ENCODE measurements at places on chromosomes 7 and 10.

GRCh38 chr10:21363731-21364104, 161.8 kb downstream of the SKIDA1 start:
- DNase-seq: no peak

DNA sequence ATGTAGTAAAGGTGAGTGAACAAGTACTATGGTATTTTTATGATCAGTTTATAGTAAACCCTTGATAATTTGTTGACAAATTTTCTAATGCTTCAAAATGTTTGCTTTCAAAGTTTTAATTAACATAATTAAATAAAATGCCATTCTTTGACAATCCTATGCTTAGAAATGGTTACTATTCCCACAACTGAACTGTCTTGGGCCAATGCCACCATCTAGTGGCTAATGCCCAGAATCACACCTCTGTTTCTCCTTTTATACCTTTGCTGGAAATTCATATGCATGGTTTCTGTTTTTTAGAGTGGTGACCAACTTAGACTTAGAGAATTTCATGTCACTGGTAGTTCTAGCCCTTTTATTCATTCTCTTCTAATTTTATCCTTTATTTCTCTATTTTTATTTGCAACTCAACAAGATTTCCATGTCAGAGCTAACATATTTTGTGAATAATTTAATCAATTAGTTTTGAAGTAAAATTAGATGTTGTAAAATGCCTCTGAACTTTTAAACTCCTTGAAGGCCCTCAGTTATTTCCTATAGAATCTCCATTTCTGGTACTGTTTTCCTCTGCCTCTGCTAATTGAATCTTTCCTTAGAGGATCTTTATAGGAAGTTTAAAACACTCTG, 31.1 kb downstream of the PCGF5 start:
- no peak for DNase-seq

- no peak for DNase-seq
These were observed 108.2 kb upstream of the PCBD1 start for GRCh38 chr10:70996549-70996948.

DNA sequence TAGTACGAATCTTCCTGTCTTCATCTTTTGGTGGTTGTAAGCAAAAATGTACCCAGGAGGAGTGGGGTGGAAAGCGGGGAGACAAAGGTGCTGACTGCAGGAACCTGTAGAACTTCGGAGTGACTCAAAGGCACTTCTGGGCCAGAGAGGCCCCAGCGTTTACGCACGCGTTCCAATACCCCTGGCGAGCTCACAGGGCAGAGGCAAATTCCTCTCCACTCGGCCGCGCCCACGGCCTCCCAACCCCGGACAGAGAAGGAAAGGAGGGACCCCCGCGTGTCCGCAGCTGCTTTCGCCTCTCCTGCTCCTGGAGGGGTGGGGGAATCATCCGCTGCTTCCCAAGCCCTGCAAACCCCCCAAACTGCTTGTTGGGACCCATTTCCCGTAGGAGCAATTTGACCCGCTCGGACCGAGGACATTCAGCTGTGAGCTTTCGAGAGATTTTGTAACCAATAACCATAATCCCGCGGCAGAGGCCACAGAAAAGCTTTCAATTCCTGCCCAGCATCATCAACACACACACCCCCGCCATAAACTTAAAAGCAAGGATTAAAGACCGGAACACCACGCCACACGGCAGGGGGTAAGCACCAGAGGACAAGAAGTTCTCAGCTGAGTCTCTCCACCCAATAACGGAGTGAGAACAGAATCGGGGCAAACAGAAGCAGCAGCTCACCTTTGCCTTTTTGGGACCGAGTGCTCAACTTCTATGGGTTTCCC, 2.3 kb downstream of the IGF2BP3 start:
- DNase-seq: no peak

DNA sequence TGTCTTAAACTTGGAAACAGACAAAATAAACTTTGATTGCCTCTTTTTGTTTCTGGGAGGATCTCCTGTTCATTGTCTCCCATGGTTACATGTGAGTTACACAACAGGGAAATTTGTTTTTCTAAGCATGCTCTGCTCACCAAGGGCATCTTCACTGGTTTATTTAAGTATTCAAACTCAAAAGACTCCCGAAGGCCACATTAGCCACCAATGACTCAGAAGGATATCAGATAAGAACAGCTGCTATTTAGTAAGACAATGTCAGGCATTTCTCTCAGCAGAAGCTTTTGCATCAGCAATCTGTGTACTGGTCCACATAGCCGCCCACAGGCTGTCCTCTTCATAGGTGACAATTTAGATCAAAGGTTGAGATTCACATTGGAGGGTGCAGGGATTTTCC, 19.3 kb downstream of the OR6B1 start:
- DNase-seq: no peak

GRCh38 chr7:52917982-52918578, 117.4 kb upstream of the POM121L12 start:
- no peak for DNase-seq

DNA sequence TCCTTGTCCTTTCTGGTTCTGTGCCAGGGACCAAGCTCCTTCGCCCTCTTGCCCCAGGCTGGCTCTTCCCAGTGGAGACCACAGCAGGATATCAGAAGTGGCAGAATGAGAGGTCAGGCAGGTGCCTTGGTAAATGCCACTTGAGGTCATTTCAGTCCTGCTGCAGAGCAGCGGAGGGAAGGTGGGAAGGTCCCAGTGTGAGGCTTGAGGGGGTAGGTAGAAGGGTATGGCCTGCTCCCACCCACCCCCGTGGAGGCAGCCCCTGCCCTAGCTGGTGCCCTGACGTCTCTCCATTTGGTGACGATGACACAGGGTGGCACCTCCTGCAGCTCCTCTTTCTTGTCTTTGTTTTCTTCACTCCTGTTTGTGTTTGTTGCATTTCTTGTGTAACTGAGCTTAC, 538.8 kb downstream of the TCERG1L start:
- DNase-seq: no peak

- no peak for DNase-seq
These were observed 180.0 kb downstream of the BTAF1 start for GRCh38 chr10:92103376-92104090.

DNA sequence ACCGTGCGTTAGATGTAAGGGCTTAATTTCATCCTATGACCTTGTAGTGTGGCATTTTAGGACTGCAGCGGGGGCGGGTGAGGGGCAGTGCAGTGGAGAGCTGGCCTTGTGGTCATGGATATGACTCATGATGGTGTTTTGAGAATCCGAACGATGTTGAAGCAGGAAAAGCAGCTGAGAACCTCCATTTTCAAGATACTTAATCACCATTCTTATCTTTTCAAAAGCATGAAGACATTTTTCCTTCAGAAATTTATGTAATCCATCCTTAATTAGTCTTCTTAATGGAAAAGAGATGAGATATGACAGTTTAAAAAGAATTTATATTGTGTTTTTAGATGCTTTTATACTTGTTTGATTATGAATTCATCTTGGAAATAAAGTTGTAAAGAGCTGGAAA, 9.6 kb downstream of the ATP5F1C start:
- DNase-seq: no peak

DNA sequence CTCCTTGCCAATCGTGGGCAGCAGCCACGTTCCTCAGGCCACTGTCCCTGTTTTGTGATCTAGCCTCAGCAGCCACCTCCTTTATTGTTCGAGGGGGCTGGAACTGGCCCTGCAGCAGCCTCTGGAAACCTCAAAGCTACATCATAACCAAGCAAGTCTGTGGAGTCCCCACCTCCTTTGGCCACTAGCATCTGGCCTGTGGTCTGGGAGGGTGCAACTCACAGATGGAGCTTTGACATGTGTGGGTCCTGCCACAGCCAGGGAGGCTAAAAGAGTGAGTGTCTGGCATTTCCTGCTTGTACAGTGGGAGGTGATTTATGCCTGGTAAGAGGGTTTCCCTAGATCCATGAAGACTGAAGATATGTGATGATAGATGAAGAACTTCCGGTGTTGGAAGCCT, 32.3 kb upstream of the NUB1 start:
- no peak for DNase-seq

- DNase-seq: no peak
These were observed 34.6 kb downstream of the VTI1A start for GRCh38 chr10:112481602-112482001.

GRCh38 chr10:7025296-7025695, 385.5 kb downstream of the SFMBT2 start:
- no peak for DNase-seq

DNA sequence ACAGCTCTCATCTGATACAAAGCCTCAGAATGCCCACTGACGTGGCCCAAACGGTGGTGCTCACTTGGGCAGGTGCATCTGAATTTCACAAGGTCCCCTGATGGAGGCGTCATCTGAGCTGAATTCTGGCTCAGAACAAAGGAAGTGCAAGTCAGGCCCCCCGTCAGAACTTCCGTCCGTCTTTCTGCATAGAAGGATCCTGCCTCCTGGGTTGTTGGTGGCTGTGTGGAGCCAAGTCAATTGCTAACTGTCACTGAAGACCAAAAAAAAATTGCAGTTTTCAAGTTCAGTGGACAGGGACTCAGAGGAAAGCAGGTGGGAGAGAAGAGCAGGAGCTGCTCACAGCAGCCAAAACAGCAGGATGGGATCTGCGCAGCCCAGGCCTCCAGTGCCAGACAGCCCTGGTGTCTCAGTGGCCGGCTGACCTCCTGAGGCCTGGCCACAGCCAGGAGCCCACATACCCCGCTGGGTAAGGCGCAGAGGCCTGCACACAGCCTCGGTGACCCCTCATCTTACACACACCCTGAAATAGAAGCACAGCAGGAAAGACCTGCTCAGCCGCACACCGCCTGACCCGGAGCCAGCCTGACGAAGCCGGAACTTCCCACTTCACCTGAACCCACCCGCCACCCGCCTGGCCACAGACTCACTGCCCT, 49.4 kb downstream of the PYROXD2 start:
- DNase-seq: no peak

Measured in lower lobe of right lung (tissue), 2 donors.